ENCODE measurements at places on chromosomes 6 and 20.

DNA sequence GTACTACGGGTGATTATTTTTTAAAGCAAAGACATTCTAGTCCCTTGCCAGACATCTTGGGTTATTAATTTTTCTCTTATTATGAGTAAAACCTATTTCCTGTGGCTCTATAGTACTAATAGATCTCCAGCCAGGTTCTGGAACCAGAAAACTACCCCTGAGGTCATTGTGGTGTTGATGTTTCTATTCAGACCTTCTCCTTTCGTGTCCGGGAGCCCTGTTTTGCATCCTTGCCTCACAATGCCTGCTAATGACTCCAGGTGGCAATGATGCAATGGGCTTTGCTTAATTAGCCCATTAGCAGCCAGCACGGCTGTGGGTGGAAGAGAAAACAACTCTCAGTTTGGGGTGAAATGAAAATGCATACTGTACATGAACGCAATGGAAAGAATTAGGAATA is 62.9 kb upstream of the ARG1 start:
- DNase-seq: no peak

- DNase-seq: no peak
Observed at GRCh38 chr6:83815631-83816272, 37.4 kb upstream of the RIPPLY2 start.

GRCh38 chr6:20630617-20631548 is 96.6 kb downstream of the CDKAL1 start:
- DNase-seq: no peak

DNA sequence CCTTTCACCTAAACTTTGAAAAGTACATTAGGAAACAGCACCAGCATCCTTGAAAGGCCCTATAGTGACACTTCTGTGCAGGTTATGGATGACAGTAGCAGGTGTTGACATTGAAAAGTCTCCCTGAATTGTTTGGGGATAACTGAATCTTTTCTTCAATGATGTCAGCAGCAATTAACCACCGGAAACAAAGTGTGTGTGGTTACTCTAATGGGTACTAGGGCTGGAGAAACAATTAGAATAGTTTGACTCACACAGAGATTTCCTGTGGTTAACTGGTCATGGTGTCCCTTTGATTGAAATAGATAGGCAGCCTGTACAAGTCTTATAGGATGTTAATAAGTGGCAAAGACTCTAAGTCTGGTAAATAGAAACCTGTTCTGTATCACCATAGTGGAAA is 189.1 kb downstream of the TBX18 start:
- DNase-seq: peak; percentile 21

GRCh38 chr6:157219201-157220200 is 103.8 kb downstream of the TMEM242 start:
- DNase-seq: no peak

DNA sequence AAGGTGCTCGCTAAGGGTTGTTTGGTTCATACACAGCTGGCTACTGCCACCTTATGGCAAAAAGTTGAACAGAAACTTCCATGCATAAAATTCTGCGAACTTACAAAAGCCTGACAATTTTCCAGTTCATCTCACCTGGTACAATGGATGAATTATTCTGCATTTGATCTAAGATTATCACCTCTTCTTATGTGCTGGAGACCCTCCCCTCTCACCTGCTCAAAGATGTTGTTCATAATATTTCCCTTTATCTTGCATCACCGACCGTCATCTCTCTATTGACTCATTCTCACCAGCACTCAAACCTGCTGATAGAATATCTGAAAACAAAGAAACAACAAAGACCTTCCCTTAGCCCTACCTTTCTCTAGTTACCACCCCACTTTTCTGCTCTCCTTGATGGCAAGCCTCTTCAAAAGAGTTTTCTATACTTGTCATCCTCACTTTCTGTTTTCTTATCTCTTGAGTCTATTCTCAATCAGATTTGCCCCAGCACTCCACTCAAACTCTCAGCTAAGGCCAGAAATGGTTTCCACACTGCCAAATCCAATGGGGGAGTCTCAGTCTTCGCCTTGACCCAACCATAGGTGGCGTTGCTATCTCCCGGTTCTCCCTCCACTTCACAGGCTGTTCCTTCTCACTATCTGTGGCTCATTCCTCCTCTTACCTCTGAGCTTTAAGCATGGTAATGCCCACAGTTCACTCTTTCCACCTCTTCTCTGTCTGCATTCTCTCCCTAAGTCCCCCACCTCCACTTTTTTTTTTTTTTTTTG is 25.8 kb downstream of the SNRNP48 start:
- no peak for DNase-seq

- DNase-seq: no peak
Observed at GRCh38 chr6:12882761-12883290, 166.3 kb downstream of the PHACTR1 start.

GRCh38 chr6:34065466-34066217 is 80.2 kb downstream of the GRM4 start:
- no peak for DNase-seq

GRCh38 chr20:25178563-25179438 is 16.7 kb upstream of the ENTPD6 start:
- peak; percentile 64 for DNase-seq

- DNase-seq: no peak
Observed at GRCh38 chr20:17443131-17443858, 87.9 kb downstream of the BFSP1 start.

DNA sequence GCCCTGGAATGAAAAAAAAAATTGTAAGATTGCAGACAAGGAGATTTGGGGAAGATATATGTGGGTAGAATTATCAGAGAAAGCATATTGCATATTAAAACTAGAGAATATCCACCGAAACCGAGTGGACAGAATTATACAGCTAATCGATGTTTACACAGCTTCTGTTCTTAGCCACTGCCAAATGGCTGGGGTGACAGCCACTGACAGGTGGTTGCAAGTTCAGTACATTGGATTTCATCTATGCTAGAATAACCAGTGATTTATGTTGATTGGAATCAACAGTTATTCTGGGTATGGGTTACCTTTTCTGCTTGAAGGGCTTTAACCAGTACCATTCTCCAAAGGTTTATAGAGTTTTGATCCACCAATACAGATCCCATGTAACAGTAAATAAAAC is 48.4 kb upstream of the THEMIS start:
- DNase-seq: no peak

DNA sequence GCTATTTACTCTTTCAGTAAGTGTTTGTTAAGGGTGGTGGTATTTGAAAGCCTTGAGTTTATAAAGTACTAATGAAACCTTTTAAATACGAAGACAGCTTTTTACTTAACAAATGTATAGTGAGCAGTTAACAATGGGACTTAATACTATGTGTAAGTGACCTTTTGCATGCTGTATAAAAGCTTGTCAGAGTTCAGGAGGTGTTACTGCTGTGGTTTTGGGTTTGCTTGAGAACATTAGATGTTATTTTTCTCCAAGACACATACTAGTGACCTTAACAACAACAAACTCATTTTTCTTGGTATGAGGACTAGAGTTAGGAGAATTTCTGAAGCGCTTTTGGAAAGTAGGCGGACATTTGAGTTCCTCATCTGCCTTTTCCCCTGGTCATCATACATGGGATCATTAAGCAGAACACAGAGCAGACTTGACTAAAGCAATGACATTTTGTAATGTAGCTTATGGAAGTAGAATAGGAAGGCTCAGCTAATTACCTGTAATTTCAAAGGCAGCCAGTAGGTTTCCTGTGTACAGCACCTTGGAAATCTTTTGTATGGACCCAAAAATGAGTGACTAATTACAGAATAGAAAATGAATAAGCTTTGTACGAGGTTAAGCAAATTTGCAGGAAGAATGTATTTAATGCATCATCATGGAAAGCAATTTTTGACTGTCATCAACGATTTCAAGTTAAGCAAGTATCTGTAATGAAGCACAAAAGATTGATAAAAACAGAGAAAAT is 14.1 kb downstream of the CDYL start:
- no peak for DNase-seq

DNA sequence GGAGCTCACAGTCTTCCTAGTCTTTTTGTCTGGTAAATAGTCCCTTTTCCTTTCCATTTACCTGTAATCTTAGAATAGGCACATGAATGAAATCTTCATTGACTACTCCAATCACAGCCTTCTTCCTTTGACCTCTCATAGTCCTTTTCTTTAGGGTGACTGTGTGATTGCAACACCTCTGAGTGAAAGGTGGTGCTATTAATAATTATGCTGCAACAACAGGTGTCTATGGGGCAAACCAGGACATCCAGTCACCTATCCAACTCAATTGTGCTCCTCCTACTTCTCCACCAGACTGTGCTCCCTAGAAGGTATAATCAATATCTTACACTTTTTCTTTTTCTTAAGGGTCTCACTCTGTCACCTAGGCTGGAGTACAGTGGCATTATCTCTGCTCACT is 29.4 kb downstream of the RIPOR2 start:
- DNase-seq: no peak

DNA sequence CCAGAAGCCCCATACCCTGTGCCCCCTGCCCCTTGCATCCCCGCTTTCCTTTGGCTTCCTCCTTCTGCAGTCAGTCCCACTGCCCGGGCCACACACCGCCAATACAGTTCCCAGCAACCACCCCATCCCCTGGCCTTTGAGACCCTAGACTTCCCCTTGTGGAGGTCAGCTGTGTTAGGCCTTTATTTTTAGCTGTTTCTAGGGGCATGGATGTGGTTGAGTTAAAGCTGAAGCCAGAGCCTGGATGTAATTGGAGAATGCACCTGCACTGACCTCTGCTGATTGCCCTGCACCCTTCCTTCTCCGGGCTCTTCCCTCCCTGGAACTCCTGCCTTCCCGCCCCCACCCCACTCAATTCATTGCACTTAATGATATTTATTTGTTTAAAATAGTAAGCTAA is 33.9 kb downstream of the LYRM2 start:
- DNase-seq: no peak

GRCh38 chr20:49612127-49612738 is 44.3 kb upstream of the PTGIS start:
- no peak for DNase-seq

GRCh38 chr6:74277777-74278186 is 581.8 kb downstream of the CD109 start:
- no peak for DNase-seq

GRCh38 chr6:6709106-6709505 is 120.6 kb downstream of the LY86 start:
- no peak for DNase-seq

- no peak for DNase-seq
Observed at GRCh38 chr6:111338843-111339242, 144.2 kb downstream of the REV3L start.

GRCh38 chr6:166903027-166903426 is 53.3 kb downstream of the RNASET2 start:
- no peak for DNase-seq
